ENCODE measurements at places on chromosomes 6 and 20.

- no peak for DNase-seq
Observed at GRCh38 chr6:24775520-24776058, 852 bp downstream of the GMNN start.

GRCh38 chr6:715709-716491 lies 23.0 kb upstream of the EXOC2 start:
- DNase-seq = no peak

- no peak for DNase-seq
Observed at GRCh38 chr6:47733879-47734558, 35.6 kb downstream of the ADGRF4 start.

DNA sequence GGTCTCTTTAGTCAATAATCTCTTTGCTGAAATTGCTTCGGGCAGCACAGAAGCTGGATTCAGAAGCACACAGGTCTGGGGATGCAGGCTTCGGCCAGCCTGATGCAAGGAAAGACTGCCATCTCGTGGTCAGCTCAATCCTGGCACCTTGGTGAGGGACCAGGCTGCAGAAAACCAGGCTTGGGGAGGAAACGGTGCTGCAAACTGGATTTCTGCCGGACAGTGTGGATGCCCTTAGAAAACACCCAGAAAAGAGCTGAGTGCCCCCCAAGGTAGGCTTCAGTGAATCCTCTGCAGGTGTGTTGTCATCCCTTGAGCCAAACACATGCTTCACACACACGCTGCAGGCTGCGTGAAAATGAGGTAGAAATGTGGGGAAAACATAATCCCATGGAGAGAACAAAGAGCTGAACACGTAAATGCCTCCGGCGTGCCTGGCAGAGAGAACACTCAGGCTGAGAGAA lies 89.8 kb upstream of the PAX1 start:
- no peak for DNase-seq

- no peak for DNase-seq
Observed at GRCh38 chr20:37362231-37362792, 16.4 kb downstream of the SRC start.

GRCh38 chr20:39800548-39800947 lies 838.4 kb downstream of the DHX35 start:
- no peak for DNase-seq

DNA sequence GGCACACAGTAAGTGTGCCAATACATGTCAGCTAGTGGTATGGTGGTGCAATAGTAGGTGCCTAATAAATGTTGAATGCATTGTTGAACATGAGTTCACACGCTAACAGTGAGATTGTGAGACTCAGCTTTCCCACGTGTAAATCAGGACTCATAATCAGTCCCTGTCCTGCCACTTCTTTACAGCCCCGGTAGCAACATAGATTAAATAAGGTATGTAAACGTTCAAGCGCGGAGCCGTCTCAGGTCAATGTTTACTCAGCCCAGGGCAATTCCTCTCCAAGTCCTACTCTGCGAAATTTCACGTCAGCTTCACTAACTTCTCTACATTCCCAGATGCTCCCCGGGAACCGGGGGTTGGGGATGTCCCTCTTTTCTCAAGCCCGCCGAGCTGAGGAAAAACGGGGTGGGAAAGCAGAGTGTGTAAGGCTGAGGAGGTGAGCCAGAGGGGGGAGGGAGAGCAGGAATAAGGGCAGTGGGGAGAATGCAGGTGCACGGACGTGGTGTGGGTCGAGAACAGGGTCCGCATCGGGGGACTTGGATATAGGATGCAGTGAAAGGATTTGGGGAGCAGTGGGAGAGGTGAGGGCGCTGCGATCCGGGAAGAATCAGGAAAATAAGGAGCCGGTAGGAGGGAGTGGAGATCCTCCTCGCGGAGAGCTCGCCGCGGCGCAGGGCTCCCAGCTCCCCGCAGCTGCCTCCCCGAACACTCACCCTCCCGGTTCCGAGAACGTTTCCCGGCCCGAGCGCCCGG lies 544 bp upstream of the TP53INP2 start:
- no peak for DNase-seq

DNA sequence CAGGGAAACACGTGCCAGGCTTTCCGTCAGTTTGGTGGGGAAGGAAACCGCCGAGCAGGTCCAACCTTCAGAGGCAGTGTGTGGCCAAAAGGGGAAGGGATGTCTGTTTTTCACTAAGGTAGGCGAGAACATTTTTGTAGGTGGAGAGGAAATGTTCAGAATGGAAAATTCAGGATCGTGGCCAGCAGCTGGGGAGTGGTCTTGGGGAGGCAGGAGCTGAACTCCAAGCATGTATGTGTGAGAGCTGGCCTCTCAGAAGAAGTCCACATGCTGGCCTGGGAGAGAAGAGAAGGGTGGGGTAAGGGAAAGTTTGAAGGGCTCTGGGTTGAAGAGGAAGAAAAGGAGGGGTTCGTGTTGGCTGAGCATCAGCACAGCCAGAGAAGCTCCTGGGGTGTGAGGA lies 74.9 kb downstream of the SYNDIG1 start:
- no peak for DNase-seq

GRCh38 chr6:131688286-131688685 lies 12.9 kb downstream of the OR2A4 start:
- DNase-seq = no peak

DNA sequence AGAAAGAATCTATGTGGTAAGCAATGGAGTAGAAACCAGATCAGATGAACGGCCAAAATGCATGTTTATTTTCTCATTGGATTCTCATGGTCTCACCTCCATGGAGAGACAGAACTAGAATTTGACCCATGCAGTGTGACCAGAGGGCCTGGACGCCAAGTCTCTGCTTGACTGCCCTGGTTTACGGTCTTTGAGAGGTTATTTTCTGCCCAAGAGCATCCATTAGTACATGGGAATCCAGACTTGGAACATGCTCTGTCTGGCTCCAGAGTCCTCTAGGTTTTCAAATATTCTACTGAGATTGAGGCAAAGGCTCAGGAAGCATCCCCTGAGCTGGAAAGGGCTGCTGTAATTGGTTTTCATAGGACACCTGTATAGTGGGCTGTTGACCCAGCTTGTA lies 45.5 kb upstream of the UST start:
- no peak for DNase-seq

- no peak for DNase-seq
Observed at GRCh38 chr6:56073315-56073714, 174.1 kb downstream of the COL21A1 start.

DNA sequence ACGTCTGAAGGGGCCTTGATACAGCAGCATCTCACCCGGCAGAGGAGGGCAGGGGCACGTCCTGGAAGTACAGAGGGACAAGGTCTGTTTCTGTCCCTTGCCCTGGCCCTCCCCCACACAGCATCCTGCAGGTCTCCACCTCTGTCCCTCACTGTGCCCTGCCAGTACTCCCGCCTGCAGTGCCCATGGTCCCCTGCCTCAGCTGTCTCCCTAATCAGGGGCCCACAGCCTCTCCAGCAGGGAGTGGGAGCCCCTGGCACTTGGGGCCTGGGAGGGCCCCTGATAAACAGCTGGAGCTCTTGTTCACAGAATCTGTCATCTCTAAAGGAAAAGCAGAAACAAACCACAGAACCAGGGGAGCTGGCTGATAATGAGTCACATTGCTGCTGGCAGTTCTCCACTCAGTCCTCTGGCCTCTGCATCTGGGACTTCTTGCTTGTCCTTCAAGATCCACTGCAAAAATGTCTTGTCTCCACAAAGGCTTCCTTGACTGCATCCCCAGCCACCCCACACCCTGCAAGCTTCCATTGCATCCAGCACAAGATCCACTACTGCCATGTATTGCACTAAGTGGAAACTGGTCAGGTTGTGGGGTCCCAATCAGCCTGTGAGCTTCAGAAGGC lies 33.2 kb upstream of the TAF8 start:
- DNase-seq = no peak

- DNase-seq = no peak
Observed at GRCh38 chr6:122736616-122737015, 42.9 kb upstream of the FABP7 start.

- no peak for DNase-seq
Observed at GRCh38 chr20:51705400-51705799, 62.8 kb downstream of the ATP9A start.

DNA sequence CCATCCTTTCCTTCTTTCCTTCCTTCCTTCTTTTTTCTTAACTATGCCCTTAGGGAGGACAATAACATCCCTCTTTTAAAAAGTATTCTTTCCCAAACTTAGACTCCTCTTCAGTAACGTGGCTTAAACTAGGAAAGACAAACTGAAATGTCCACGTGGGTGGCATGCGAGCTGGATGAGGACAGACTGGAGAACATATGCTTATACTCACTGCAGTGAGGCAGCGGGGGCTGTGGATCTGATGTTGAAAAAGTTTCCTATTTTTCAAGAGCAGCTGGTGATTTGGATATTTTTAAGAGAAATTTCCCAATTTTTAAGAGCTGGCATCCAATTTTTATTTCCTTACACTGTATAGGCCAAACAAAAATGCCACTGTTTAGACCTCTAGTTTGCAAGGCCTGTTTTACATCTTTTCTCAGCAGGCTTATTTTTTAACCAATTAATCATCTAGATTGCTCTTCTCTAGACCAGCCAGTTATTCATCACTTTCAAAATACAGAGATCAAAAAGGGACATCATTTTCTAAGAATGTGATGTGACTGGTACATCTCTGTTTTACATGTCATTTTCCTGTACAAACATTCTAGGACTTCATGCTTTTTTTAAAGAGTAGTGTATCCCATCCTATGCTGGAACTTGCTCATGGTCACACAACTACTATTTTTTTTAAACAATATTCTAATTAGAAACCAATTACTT lies 226.5 kb downstream of the BTBD9 start:
- DNase-seq = no peak

DNA sequence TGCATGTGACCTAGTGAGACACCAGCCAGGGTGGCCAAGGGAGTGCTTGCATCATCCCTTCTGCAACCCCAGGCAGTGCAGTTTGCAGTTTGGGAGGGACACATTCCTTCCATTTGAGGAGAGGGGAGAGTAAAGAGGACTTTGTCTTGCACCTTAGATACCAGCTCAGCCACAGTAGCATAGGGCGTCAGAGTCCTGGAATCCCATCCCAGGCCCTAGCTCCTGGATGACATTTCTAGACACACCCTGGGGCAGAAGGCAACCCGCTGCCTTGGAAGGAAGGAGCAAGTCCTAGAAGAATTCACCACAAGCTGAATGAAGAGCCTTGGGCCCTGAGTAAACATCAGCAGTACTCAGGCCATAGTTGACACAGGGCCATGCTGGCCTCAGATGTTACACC lies 680.4 kb upstream of the IMPG1 start:
- no peak for DNase-seq

- no peak for DNase-seq
Observed at GRCh38 chr6:35739645-35740524, 3.1 kb downstream of the ARMC12 start.

GRCh38 chr6:90610301-90610750 lies 23.5 kb upstream of the MAP3K7 start:
- DNase-seq = no peak

DNA sequence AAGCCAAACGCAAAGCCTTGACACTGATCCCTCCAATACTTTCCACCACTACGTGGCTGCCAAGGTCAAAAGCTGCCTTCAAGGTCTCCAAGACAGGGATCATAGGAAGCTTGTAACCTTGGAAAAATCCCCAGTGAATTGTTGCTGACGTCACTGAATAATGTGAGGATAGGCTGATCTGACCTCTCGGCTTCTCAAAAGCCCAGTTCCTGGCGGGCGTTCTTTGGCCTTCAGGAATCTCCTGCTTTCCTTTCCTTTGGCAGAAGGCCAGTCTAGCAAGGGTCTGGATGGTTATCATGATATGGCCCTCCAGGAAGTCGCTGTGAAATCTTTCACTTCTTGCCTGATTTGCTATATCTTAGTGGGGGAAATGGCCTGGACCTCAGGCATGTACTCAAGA lies 61.4 kb upstream of the TNFAIP3 start:
- DNase-seq = no peak

- no peak for DNase-seq
Observed at GRCh38 chr6:142952614-142953013, 7.6 kb upstream of the HIVEP2 start.

DNA sequence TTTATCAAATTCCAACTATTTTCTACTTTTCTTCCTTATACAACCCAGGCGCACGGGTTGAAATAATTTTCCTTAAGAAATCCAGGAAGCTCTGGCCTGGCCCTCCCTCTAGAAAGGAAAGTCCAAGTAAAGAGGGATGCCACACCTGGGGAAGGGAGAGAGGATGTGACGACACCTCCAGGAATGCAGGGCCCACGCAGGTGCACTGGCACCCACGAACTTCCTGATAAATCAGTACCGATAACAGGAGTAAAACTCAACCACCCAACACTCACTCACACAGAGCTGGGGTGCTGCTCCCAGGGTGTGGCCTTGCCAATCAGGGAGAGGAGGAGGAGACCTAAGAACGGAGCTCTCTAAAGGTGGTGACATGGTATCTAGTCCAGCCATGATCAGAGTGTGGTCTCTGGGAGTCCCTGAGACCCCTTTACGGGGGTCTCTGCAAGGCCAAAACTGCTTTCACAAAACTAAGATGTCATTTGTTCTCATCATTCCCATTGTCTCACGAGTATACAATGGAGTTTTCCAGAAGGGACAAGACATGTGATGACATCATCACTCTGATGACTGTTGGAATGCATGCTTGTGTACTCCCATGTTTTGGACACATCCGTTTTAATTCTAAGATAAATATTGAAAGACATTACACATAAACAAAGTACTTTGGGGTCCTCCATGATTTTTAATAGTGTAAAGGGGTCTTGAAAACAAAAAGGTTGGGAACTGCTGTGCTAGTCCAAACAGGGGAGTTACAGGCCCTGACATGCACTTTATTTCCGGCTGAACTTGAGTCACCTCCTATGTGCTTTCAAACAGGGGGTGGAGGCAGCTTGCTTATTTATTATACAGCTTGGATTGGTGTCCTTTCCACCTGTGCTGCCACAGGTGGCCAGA lies 2.2 kb upstream of the PARD6B start:
- no peak for DNase-seq

DNA sequence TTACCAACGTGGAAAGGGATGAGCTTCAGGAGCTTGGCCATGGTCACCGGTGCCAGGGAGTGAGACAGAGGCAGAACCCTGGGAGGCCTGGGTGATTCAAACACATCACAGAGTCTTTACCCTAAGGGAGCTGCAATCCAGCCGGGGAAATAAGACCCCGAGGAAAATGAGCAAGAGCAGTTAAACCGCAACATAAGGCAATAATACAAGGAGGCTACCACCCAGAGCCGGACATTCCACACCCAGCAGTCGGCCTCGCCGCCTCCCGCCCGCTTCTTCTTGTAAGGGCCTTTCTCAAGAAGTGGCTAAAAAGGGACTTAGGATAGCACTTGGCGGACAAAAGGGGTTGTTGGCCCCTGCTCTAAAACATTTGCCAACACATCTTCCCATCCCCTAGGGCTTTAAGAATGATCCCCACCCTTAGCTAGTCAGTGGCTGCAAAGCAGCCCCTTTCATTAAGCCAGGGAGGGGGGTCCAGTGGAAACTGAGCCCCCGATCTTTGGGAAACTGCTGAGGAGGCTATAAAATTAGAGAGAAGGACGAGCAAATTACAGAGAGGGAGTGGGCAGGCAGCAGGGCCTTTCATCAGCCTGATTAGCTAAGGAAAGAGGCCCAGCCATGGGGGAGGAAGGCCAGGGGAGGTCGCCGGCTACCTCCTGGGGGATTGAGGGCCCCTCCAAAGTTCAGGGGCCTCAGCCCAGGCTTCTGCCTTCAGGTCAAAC lies 34.3 kb downstream of the SNX5 start:
- DNase-seq = peak; percentile 62

- no peak for DNase-seq
Observed at GRCh38 chr6:21747441-21747840, 153.9 kb downstream of the SOX4 start.

GRCh38 chr6:112501705-112502104 lies 154.6 kb downstream of the RFPL4B start:
- DNase-seq = peak; percentile 56
